ENCODE measurements at places on chromosomes 5 and 9.
A peak's percentile ranks its signal among the peaks of the same experiment; 100 is the strongest.

GRCh38 chr5:119291056-119291455 lies 64.8 kb upstream of the TNFAIP8 start:
- no peak for DNase-seq

DNA sequence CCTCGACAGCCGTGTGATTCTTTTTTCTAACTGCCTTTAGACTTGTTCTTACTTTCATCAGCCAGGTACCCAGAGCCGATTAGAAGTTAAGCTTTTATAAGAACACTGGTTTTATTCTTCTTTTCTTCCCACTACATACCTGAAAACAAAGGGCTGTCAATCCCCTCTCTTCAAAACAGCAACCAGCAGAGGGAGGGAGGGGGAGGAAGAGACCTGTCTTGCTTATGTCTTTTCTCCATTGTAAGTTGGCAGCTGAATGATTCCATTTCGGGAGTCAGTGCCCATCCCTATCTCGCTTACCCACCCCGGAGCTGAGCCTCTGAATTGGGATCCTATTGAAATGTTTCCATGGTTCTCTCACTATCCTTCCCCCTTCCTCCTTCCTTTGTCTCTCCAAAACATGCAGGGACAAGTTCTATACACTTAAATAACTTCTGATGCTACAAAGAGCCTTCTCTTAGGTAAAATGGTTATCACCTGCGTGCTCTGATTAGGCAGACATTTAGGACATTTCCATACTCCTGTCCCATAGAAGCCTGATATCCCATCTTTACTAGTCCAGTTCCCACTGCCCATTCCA lies 83.9 kb upstream of the WWC1 start:
- DNase-seq, result no peak

DNA sequence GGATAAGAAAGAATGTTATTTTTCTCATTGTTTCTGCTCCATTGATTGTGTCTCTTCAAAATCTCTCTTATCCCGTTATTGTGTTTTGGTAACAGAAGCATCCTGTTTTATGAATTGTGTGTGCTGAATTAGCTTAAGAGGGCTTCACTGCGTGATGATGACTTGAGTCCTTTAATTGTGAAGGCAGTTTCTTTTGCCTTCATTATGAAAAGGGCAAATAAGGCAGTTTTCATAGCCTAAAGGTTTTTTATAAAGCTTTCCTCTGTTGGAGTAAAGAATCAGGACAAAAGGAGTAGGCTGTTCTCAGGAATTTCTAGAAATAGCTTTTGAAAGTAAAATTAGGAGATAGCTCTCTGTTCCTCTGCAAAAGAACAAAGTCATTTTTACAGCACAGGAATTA lies 169.8 kb downstream of the FOCAD start:
- no peak for DNase-seq

GRCh38 chr9:117744856-117745389 lies 40.7 kb downstream of the TLR4 start:
- peak; percentile 15 for DNase-seq

GRCh38 chr5:79513704-79514390 lies at the start of gene HOMER1:
Gene HOMER1, minus strand, starts transcription at chr5:79514134. Its CDS starts 1,360 bp downstream, at chr5:79512774.
- DNase-seq, result peak; percentile 86

DNA sequence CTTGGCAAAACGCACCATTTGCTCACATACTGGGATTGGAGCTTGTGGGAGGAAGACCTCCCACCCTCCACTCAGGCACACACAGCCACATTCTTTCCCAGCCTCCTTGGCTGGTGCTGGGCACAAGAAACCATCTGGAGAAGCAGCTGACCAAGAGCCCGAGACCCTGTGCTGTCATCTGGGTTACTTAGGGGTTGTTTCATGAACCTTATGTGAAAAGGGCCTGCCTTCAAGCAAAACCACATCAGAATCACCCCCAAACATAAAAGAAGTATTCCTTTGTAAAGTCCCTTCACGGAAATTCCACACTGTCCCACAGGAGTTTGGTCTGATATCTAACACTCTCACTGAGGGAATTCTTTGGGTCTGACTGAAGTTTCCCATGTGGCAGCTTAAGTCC lies 172.1 kb downstream of the NR3C1 start:
- DNase-seq, result no peak

GRCh38 chr9:19216466-19216865 lies 14.0 kb upstream of the DENND4C start:
- DNase-seq, result no peak

GRCh38 chr5:61159070-61159469 lies 3.2 kb downstream of the SMIM15 start:
- DNase-seq, result no peak

GRCh38 chr5:80655231-80655774 lies 520 bp upstream of the DHFR start:
- DNase-seq, result no peak

- no peak for DNase-seq
These were observed 36.8 kb downstream of the EXOC3 start for GRCh38 chr5:479566-480319.

- DNase-seq, result no peak
These were observed 437.9 kb downstream of the CSNK1G3 start for GRCh38 chr5:123949807-123950340.

GRCh38 chr5:75055727-75056144 lies 3.4 kb upstream of the GCNT4 start:
- DNase-seq, result no peak

- no peak for DNase-seq
These were observed 24.2 kb downstream of the CCDC69 start for GRCh38 chr5:151199581-151200185.

- no peak for DNase-seq
These were observed 45.6 kb downstream of the LIX1 start for GRCh38 chr5:97096846-97097245.

DNA sequence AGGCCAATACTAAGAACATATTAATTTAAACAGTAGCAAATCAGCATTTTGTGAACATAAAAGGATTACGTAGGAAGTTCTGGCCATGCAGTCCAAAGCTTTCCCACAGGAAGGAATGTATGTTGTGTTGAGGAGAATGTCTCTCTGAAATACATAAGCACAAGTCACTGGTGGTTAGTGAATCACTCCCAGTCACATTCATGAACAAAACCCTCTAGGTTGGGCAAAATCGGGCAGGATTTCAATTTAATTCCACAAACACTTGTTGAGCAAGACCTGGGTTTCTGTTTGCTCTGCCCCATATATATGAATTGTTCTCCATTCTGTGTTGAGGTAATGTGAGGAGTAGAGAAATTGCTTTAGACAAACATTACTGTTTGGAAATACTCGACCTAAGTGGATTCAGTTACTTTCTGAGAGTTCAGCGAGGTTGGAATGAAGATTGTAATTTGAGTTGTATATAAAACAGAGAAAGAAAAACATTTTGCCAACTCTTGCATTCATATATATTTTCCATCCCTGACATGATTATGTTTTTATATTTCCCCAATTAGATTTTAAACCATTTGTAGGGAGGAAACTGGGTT lies 127.6 kb upstream of the RPS23 start:
- DNase-seq, result no peak

DNA sequence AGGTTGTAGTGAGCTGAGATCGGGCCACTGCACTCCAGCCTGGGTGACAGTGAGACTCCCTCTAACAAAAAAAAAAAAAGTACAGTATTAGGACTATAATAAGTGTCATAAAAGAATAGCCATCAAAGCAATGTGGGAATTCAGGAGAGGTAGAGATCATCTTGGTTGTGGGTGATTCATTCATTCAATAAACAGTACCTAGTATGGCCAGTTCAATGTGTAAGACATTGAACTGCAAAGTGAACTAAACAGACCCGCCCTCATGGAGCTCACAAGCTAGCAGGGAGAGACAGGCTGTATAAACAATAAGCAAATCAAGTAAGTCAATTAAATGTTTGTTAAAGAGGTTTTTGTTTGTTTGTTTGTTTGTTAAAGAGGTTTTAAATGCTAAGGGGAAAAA lies 146.1 kb upstream of the RANBP3L start:
- no peak for DNase-seq

DNA sequence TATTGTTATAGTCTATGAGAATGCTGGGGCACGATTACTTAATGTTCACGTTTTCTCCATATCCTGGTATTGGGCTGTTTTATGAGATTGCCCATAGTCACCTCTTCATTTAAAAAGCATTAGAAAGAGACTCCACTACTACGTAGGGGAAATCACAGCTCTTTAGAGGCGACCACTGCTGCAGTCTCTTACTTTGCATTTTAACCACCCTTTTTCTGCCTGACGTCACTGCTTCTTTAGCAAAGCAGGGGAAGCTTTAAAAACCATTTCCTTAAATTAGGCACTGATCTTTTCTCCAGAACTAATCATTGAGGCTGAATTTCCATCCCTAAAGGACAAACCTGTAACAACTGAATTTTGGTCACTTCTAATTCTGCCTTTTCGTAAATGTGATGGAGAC lies 38.9 kb downstream of the ZNF608 start:
- no peak for DNase-seq

DNA sequence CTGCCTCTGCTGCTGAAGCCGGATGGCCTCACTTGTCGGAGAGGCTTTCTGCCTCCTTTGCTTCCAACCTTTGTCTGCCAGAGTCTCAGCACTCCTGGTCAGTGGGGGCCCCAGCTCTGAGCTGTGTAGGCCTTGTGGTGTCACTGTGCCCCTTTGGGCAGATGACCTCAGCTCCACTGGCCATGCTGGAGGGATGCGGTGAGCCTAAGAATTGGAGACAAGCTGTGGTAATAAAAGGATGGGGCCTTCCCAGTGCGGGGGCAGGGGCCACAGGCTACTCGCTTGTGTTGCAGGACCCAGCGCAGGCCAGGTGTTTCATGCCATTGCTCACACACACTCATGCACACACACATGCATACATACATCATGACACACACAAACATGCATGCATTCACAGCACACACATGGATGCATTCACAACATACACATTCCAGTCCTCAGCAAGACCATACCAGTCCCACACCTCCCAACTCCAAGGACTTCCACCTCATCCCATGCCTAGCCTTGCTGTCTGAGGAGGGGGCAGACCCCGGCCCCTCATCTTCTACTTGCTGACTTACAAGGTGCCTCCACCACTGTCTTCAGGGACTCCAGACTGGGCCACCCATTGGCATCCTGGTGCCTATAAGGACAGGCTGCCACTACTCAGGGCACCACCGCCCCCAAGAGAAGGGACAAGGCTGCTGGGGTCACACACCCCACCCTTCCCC lies 237.7 kb downstream of the SYK start:
- no peak for DNase-seq

DNA sequence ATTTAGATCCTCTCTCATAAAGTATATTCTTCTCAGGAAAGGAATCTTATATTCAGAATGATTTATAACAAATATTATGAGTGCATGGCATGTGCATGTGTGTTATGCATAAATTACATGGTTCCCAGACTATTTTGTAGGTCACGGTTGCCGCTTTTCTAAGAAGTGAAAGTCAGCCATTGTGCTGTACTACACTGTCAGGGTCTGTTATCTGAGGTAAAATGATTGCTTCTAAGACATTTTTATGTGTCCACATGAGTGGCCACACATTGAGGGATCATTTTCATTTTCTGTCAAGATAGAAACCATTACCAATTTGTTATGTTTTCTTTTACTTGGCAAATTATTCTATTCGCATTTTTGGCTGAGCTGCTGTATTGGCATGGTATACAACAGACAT lies 210.8 kb downstream of the CWC27 start:
- peak; percentile 2 for DNase-seq

DNA sequence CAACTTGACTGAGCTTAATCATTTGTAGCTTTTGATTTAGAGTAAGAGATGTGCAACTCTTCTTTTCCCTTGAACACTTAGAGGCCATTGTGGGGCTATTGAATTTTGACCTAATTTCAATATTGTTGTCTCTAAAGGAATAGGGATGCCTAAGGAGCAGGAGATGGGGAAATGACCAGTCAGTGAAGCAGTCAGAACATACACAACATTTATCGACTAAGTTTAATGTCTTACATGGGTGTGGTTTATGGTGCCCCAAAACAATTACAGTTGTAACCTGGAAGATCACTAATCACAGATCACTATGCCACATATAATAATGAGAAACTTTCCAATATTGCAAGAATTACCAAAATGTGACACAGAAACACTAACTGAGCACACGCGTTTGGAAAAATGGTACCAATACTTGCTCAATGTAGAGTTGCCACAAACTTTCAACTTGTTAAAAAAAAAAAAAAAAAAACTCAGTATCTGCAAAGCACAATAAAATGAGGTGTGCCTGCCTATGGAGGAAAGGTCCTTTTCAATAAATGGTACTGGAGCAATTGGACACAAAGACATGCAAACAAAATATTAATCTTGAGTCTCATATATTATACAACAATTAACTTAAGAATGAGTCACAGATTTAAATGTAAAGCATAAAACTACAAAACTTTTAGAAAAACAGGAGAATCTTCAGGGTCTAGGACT lies 189.6 kb upstream of the RAD23B start:
- no peak for DNase-seq

- no peak for DNase-seq
These were observed 223.7 kb upstream of the GRAMD2B start for GRCh38 chr5:126199467-126199866.

DNA sequence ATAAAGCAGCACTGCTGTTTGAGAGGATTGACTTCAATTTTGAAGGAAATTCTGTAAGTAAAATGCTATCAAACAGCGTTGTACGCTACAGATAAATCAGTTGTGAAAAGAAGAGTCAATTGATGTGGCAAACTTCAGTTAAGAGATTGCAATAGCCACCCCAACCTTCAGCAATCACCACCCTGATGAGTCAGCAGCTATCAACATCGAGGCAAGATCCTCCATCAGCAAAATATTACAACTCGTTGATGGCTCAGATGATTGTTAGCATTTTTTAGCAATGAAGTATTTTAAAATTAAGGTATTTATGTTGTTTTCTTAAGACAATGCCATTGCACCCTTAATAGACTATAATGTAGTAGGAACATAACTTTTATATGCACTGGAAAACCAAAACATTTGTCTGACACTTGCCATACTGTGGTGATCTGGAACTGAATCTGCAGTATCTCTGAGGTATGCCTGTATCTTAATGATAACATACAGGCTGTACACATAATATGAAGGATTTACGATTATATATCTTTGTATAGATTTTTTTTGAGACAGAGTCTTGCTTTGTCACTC lies 47.5 kb downstream of the VPS13A start:
- DNase-seq, result no peak

Measured in cerebellum (tissue), 4 donors.